ENCODE measurements at places on chromosomes 11 and 22. TPM values are rescaled to one million over a fixed set of nuclear protein-coding genes. Genes with fewer than 3 reads are reported as not detected.

The TANGO2 gene
- total RNA-seq, result 12.9 TPM

The SLC6A5 gene
- not detected for total RNA-seq

The NLRP6 gene
- not detected for total RNA-seq

The CATSPERZ gene
- total RNA-seq, result 3.2 TPM

The EXPH5 gene
- total RNA-seq, result 0.05 TPM

The OR52E8 gene
- not detected for total RNA-seq

The TOP3B gene
- 14.4 TPM for total RNA-seq

The TRIM51 gene
- total RNA-seq, result not detected

The STX5 gene
- 24.9 TPM for total RNA-seq

The GALNT18 gene
- 31.9 TPM for total RNA-seq

The CAPN1 gene
- 119 TPM for total RNA-seq

The BIK gene
- 1.7 TPM for total RNA-seq

The POU2AF1 gene
- total RNA-seq, result not detected

The NAALADL1 gene
- not detected for total RNA-seq

The DGCR6 gene
- total RNA-seq, result 1.7 TPM

The C11orf97 gene
- not detected for total RNA-seq

The IL17REL gene
- total RNA-seq, result 0.08 TPM

The CHRNA10 gene
- total RNA-seq, result 1.1 TPM

The HTR3B gene
- not detected for total RNA-seq

The ACTN3 gene
- 0.10 TPM for total RNA-seq

The KRTAP5-9 gene
- total RNA-seq, result not detected

The CHRM4 gene
- 0.50 TPM for total RNA-seq

The CHID1 gene
- total RNA-seq, result 77.3 TPM

The FGF19 gene
- total RNA-seq, result 0.12 TPM

The RCOR2 gene
- 1.2 TPM for total RNA-seq

The ANO9 gene
- 0.70 TPM for total RNA-seq

The CDC45 gene
- 23.6 TPM for total RNA-seq

The CHST1 gene
- 0.95 TPM for total RNA-seq

The TRPM5 gene
- total RNA-seq, result not detected

The CD3D gene
- total RNA-seq, result not detected

The HSPB2 gene
- total RNA-seq, result not detected

The GLYAT gene
- total RNA-seq, result not detected

The DESI1 gene
- 14.4 TPM for total RNA-seq

The TSG101 gene
- total RNA-seq, result 94.9 TPM

The ACR gene
- not detected for total RNA-seq

The ROBO4 gene
- total RNA-seq, result not detected

The TSPAN32 gene
- total RNA-seq, result not detected

The DDX25 gene
- total RNA-seq, result not detected

The FOLR2 gene
- not detected for total RNA-seq

The FGF4 gene
- not detected for total RNA-seq

The TENM4 gene
- 0.11 TPM for total RNA-seq

The OVOL1 gene
- 0.12 TPM for total RNA-seq

The KCTD17 gene
- 25.9 TPM for total RNA-seq

The MS4A4A gene
- not detected for total RNA-seq

The FBXO3 gene
- 22.1 TPM for total RNA-seq

The ART1 gene
- 0.10 TPM for total RNA-seq

The SAA1 gene
- total RNA-seq, result 3.3 TPM

The IFTAP gene
- total RNA-seq, result 15.8 TPM

The MISFA gene
- total RNA-seq, result 1.6 TPM

The SAAL1 gene
- 35.3 TPM for total RNA-seq

The APOL4 gene
- total RNA-seq, result not detected

The LDHAL6A gene
- not detected for total RNA-seq

The SCO2 gene
- total RNA-seq, result 3.9 TPM

The OR5D18 gene
- total RNA-seq, result not detected

The SBF2 gene
- 12.2 TPM for total RNA-seq

All from A549 treated with AZD2906 at 1 μM for 4 hours (cell line).